ENCODE measurements at places on chromosomes 16 and 17.

GRCh38 chr17:63838631-63839171, 3.8 kb downstream of the SMARCD2 start:
- no peak for DNase-seq

DNA sequence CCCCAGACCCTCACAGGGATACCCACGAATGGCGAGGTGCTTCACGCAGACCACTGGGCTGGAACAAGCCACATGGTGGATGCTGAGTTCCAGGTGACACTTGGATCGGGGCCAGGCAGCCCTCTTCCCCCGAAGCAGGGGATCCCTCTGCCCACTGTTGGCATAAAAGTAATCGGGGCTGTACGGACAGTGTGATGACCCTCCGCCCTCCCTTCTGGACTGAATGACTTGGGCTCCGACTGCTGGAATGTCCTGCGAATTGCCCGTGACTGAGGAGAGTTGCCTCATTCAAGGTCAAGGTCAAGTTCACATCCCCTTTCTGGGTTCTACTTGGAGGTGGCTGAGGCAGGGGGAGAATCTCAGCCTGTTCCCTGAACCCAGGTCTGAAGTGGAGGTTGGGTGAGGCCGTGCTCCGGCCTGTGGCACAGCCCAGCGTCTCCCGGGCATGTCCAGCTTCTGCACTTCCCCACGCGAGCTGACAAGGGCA, 28.5 kb upstream of the CREBBP start:
- no peak for DNase-seq

DNA sequence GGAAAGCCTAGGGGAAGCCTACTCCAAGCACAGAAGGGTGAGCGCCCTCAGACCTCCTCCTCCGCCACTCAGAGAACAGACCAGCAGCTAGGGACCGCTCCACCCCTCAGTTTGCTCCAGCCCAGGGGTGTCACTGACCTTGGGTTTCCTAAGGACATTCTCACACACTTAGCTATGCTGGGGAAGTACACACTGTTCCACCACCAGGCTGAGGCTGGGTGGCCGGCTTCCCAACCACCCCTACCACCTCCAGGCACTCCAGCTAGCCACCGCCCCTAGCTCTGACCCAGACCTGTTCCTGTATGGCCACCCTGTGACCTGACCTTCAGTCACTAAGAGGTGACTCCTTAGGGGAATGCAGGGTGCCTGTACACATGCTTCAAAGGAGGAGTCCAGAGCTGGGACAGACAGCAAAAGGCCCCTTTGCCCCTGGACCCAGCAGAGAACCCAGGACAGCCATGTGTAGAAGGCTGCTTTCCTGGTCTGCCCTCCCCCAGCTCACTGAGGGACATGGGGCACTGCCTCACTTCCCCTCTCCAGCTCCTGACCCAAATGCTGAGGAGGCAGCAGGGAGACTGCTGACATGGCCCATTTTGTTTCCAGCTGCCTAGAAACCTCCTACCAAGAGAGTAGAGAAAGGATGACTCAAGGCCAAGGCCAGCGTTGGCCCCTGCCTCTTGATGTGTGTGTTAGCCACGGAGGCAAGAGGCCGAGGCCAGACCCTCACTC, 6.7 kb downstream of the HSPB9 start:
- DNase-seq: no peak

DNA sequence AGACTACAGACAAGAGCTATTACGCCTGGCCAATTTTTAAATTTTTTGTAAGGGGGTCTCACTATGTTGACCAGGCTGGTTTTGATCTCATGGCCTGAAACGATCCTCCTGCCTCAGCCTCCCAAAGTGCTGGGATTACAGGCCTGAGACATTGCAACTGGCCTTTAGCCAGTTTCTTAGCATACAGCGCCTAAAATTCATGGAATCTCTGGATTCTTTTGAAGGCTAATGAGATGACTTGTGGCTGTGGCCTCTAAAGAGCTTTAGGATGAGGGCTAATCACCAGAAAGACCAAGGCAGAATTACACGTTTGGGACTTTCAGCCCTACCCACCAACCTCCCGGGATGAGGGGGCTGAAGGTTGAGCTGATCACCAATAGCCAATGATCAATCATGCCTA, 34.6 kb downstream of the AKAP10 start:
- no peak for DNase-seq

DNA sequence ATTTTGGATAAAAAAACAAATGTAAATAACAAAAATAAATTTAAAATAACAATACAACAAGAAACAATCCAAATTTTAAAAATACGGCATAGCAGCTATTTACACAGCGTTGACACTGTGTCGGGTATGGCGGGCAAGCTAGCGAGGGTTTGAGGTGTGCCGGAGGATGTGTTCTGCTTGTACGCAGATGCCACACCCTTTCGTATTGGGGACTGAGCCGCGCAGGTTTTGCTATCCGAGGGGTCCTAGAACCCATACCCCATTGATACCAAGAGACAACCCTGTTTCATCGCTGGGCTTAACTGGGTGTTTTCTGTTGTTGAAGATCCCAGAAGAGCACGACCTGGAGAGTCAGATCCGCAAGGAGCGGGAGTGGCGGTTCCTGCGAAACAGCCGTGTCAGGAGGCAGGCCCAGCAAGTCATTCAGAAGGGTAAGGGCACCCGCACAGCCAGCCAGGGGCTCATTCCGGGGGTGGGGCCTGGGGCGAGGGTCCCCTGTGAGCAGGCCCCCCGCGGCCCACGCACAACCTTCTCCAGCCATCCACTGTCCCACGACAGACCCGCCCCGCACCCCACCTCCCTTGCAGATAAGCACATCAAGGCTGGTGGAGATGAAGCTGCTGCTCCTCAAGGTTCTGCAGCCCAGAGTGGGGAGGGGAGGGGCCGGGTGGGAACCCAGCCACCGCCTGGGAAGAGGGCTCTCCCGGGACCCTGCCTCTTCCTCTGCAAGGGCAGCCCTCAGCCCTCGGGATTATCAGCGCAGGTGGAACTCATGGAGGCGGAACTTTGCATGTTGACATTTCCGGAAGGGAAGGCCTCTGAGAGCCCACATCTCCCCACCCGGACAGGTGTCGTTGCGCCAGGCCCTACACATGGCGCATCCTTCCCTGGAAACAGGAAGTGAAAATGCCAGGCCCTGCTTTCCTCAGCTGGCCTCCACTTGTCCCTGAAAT, 51.2 kb upstream of the CHMP6 start:
- no peak for DNase-seq

GRCh38 chr16:29978564-29979270, 5.0 kb downstream of the TAOK2 start:
- no peak for DNase-seq

DNA sequence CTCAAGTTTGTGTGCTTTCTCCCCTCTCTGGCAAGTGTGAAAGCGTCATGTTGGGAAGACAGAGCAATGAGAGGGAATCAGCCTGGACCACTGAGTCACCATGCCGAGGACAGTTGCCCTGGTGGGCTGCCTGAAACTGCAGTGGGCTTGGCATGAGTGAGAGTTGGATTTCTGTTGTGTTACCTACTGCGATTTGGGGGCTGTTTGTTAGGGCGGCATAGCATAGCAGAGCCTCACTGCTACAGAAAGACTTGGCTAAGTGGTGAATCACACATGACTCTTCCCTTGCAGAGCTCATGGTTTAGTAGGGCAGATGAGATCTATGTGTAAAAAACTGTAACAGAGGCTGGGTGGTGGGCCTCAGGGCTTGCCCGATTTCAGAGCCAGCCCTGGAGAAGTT, 324.6 kb downstream of the C16orf95 start:
- DNase-seq: no peak

DNA sequence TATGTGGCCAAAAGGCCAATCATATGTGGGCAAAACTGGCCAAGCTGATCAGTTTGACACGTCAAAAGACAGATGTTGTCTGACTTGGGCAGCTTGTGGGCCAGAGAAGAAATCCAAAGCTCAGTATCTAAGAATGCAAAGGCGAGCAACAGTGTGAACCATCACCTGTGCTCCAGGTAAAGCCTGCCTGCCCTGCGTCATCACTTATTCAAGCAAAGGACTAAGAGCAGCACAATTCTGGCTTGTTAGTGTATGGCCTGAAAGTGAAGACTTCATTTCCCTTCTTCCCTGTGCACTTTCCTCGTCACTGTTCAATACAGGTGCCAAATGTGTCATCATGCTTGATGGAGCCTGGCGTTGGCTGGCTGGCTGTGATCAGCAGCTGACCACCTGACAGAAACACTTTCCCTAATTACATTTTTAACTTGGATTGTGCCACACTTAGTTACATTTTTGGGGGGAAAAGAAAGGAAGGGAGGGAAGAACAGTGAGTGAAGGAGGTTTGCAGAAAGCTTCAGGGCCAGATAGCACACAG, 4.7 kb downstream of the FAM20A start:
- no peak for DNase-seq

GRCh38 chr17:27535178-27535928, 79.1 kb downstream of the KSR1 start:
- DNase-seq: no peak

GRCh38 chr17:82439194-82439828, 11.2 kb downstream of the CYBC1 start:
- DNase-seq: no peak

DNA sequence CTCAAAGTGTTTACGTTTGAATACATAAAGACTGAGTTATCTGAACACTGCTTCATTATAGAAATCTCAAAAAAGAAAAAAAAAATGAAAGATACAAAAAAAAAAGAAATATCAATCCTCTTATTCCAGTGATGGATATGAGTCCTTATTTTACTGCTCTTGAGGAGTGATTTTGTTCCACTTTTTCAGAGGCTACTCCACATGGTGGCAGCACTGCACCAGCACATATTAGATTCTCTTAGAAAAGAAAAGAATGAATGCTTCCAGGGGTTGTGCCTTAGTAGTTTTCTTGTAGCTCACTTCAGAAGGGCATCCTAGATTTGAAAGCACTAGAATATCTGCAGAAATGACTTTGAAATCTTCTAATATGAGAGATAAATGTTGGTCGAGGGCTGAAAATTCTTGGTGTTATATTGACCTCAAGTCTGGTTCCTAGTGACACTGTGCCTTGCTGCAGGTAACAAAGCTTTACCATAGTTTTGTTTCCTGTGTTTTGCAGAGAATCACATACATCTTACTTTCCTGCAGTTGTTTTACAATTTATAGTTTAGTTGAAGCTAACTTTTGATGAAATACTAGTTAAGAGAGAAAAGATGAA, 25.9 kb downstream of the AP2B1 start:
- no peak for DNase-seq

DNA sequence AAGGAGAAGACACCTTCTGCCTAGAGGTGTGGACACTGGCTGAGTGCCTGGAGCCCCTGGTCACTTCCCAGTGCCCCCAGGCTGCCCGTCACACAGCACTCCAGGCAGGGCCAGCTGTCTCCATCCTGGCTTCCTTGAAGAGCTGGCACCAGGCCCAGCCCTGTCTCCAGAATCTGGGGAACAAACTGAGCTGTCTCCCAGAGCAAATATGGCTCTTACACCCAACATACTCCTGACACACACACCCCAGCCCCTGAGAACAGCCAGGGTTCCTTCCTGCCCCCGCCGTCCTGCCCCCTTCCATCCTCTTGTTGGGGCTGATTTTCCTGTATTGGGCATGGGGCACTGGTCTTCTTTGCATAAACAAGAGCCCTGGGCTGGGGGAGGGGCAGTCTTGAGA, 9.1 kb downstream of the NHERF1 start:
- no peak for DNase-seq

DNA sequence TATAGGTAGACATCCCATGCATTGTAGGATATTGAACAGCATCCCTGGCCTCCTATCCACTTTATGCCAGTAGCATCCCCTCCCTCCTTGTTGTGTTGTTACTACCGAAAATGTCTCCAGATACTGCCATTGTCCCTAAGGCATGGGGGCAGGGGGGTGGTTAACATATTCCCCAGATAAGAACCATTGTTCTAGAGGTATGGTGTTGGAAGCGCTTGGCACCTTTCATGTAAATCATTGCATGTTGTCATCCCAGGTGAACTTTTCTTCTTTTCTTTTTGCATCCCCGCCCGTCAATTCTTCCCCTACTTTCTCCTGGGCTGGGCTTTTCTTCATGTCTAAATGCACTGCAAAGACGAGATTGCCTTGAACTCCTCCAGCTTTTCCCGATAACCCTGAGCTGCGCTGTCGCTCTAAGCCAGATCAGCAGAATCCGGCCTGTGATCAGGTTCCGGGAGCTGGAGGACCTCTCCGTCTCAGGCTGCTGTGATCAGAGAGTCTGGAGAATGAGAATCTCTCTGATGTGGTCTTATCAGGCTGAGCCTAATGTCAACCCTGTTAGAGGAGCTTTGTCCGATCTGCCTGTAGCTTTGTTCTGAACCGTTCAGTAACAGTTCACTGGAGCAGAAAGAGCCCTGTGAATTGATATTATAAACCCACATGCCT, 76.2 kb downstream of the RBFOX1 start:
- no peak for DNase-seq

- no peak for DNase-seq
Measured at GRCh38 chr17:36550491-36551417, 6.0 kb downstream of the GGNBP2 start.

GRCh38 chr17:30717291-30718098, 107.0 kb downstream of the CRLF3 start:
- DNase-seq: no peak

- no peak for DNase-seq
Measured at GRCh38 chr17:34368196-34368945, 5.3 kb upstream of the CCL1 start.

DNA sequence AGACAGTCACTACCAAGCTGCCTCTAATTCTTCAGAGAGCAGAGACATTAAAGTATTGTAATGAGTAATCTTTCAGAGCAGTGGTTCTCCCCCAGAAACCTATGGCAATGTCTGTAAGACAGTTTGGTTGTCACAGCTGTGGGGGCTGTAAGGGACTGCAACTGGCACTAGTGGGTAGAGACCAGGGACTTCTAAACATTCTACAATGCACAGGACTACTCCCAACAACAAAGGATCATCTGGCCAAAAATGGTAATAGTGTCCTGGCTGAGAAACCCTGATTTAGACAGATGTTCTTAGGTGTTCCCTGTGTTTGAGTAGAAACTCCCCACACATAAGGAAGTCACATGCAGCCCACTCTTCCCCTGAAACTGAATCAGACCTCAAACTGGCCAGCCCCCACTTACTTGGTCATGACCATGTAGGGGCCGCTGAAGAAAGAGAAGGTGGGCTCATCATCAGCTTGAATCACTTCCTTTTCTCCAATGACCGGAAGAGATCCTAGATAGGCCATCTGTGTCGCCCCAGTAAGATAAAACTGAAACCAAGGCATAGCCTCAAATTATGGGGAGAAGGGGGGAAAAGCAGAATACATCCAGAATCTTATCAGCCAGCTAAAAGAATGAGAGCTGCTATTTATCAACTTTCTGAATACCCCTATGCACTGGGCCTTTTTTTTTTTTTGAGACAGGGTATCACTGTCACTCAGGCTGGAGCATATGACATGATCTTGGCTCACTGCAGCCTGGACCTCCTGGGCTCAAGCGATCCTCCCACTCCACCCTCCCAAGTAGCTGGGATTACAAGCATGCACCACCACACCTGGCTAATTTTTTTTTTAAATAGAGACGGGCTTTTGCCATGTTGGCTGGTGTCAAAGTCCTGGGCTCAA, 75.8 kb downstream of the TEX14 start:
- no peak for DNase-seq

GRCh38 chr16:85878875-85879274, 20.1 kb upstream of the IRF8 start:
- DNase-seq: no peak

GRCh38 chr17:65627891-65628643, 66.6 kb upstream of the AXIN2 start:
- DNase-seq: no peak

GRCh38 chr17:68634345-68634876, 33.2 kb upstream of the FAM20A start:
- DNase-seq: no peak

- no peak for DNase-seq
Measured at GRCh38 chr16:63617047-63617989, 1504.5 kb downstream of the CDH11 start.

All from stimulated activated CD8-positive, alpha-beta memory T cell treated with anti-CD3 and anti-CD28 coated beads, Interleukin-4, amount 100 ng/mL, for 1 hour (primary cell).